Left kidney (tissue), 8 donors: ENCODE measurements at places on chromosomes 11 and 22. TPM values are rescaled to one million over a fixed set of nuclear protein-coding genes. Genes with fewer than 3 reads are reported as not detected.

MCAM gene
- 42.5 TPM for polyA plus RNA-seq

NDUFV1 gene
- 209 TPM for polyA plus RNA-seq

OR10D3 gene
- polyA plus RNA-seq: not detected

GPHA2 gene
- 2.6 TPM for polyA plus RNA-seq

ADM2 gene
- polyA plus RNA-seq: 4.8 TPM

C11orf16 gene
- polyA plus RNA-seq: 0.96 TPM

CCDC157 gene
- polyA plus RNA-seq: 5.5 TPM

HEPACAM gene
- 2.2 TPM for polyA plus RNA-seq

PANX3 gene
- not detected for polyA plus RNA-seq
